Central memory CD4-positive, alpha-beta T cell (primary cell): ENCODE measurements at places on chromosomes 4 and X.

GRCh38 chrX:107630031-107630689, 1.9 kb downstream of the PRPS1 start:
- DNase-seq: no peak

DNA sequence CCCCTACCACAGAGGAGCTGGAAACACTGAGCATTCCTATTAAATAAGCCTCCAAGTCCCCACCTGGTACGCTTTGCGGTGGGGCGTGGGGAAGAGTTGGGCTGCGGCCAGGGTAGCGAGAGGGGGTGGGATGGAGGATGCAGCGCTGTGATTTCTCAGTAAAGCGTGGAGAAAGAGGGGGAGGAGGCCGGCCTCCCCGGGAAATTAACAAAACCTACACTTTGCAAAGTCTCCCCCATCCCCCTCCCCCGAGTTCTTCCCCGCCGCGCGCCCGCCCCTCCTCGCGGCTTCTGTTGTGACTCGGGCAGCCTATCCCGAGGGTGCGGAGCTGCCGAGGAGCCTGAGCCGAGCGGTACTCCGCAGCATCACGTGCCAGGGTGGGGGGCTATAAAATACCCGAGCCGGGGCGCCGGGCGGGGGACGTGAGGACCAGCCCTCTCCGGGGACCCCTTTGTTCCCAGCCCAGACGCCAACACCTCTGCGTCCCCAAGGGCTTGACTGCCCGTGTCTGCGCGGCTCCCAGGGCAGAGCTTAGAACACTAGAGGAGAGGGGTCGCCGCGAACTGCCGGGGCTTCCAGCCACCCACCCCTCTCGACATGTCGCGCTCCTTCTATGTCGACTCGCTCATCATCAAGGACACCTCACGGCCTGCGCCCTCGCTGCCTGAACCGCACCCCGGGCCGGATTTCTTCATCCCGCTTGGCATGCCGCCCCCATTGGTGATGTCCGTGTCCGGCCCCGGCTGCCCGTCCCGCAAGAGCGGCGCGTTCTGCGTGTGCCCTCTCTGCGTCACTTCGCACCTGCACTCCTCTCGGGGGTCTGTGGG, at the start of gene GSX2:
TSS of gene GSX2 (plus strand) at position 416 of the 827 bp plus-strand sequence. CDS start at position 598, 182 bp downstream.
- DNase-seq: no peak

GRCh38 chr4:109355835-109356234, 53.4 kb upstream of the COL25A1 start:
- no peak for DNase-seq

DNA sequence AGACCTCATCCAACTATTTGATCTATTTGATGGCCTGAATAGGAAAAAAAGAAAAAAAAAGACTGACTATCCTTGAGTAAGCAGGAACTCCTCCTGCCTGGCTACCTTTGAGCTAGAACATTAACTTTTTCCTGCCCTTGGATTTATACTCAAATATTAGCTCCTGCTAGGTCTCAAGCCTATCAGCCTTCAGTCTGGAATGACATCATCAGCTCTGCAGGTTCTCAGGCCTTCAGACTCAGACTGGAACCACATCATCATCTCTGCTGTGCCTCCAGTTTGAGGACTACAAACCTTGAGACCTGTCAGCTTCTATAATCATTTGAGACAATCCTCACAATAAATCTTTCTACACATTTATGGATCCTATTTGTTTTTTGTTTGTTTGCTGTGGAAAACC, 754.0 kb upstream of the SLIT2 start:
- no peak for DNase-seq

DNA sequence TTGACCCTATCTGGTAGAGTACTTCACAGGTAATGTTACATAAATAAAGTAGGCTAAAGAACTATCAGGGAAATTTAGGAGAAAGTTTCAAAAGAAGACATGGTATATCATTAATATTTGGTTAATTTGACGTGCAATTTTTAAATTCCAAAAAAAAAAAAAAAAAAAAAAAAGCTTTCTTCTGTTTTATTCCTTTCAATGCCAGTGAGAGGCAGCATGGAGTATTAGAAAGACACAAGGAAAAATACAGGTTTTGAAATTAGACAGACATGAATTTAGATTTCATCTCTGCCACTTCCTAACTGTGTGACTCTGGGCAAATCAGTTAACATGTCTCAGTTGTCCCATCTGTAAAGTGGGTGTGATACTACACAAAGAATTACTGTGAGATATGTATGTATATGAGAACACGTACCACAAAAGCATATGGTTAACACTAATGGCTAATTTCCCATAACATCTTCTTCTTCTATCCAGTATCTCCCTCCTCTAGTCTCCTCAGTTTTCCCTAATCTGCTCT, 132.5 kb downstream of the GPC3 start:
- DNase-seq: no peak

GRCh38 chr4:31620476-31620875, 900.3 kb downstream of the PCDH7 start:
- DNase-seq: no peak

DNA sequence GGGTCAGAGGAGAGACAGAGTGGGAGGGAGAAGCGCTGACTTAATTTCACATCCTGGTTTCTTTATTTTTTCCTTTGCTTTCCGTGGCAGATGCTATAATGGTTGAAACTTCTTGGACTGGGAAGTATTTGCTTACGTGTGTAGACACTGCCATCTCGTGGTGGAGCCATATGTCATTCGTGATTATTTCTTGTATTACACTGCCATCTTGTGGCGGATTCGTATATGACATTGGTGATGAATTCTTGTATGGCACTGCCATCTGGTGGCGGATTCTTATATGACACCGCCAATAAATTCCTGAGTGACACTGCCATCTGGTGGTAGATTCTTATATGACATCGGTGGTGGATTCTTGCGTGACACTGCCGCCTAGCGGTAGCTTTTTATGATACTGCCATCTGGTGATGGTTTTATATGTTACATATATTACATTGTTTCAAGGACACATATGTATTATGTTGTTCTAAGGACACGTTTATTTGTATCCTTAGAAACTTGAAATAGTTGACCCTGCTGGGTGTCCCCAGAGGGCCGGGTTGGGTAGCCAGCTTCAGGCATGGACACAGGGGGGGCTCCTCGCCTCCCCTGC, 37.3 kb upstream of the CLCN4 start:
- peak; percentile 82 for DNase-seq

GRCh38 chr4:40918330-40918729, 168.6 kb downstream of the NSUN7 start:
- no peak for DNase-seq

DNA sequence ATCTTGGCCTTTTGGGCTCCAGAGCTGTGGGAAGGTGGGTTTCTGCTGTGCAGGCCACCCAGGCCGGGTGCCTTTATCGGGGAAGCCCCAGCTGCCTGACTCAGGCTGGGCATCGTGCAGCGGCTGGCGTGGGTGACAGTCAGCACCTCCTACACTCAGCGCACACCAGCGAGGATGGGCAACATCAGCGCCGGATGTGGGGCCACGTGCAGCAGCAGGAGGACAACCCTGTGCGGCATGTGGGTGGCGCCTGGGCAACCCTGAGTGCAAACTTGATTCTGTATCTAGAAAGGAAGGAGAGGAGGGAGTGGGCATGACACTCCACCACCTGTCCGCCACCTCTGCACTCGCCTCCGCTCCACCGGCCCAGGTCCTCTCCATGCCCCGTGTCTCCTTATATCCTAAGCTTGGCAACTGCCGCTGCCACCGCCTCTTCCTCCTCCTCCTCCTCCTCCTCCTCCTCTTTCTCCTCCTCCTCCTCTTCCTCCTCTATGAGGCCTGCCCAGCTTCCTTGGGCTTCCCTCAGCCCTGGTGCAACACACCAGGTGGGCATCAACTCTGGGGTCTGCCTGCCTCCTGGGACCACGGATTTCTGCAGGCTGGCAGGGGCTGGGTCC, 107.4 kb upstream of the AFAP1 start:
- DNase-seq: no peak

DNA sequence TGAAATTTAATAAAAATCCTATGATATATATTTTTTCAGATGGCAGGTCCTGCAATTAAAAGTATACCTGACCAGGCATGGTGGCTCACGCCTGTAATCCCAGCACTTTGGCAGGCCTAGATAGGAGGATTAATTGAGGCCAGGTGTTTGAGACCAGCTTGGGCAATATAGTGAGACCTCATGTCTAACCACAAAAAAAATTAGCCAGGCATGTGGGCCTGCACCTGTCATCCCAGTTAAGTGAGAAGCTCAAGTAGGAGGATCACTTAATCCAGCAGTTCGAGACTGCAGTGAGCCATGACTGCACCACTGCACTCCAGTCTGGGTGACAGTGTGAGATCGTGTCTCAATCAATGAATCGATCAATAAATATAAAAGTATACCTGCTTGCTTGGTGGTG, 2.5 kb downstream of the OCIAD2 start:
- DNase-seq: no peak

GRCh38 chr4:171582961-171583581, 230.1 kb upstream of the GALNTL6 start:
- no peak for DNase-seq

DNA sequence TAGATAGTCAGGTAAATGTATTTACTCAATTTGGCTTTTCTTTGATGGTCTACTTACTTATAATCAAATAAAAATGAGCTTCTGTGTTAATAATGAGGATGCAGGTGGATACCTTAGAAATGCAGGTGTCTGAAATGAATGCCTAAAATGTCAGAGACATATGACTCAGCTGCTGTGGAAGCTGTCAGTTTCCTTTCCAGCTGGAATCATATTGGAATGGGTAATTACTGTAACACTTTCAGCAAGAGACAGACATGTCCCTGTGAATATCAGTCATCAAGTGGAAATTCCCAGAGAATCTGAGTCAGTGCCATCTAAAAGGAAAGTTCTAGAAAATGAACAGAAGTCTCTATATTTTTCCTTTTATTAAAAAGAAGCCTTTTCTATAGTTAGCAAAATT, 783.0 kb upstream of the AADAT start:
- no peak for DNase-seq

DNA sequence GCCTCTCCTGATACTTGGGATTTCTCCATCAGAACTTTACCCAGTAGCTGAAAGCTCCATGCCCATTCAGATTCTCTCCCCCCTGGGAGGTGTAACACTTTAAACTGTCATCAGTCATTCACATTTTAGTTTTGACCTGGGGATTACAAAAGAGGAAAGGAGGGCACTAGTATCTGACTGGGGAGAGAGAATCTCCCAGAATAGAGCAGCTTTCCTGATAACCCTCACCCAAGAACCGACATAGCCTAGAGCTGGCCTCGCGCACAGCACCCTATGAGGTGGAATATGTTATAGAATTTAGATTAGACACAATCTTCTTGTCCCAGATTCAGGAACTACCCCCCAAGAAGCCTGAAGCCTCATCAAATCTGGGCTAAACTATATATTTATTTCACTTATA, 950.2 kb upstream of the TENM3 start:
- DNase-seq: no peak

DNA sequence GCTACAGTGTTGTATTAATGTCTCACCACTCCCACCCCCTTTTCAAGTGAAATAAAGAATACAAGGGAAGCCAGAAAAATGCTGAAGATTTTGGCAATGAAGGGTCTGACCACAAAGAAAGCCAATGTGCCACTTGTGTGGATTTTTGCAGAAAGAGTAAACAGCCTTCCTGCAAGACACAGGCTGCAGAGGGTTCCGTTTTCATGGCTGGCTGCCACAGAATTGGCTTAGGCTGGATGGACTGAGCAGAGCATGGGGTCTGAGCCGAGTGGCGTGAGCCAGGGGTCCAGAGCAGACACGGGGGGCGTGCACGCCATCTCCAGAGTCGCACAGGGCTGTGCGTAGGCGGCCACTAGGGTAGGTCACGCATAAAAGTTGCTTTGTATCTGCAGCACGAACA, 69.2 kb downstream of the MTNR1A start:
- no peak for DNase-seq

GRCh38 chr4:147530723-147531122, 49.8 kb downstream of the EDNRA start:
- no peak for DNase-seq

DNA sequence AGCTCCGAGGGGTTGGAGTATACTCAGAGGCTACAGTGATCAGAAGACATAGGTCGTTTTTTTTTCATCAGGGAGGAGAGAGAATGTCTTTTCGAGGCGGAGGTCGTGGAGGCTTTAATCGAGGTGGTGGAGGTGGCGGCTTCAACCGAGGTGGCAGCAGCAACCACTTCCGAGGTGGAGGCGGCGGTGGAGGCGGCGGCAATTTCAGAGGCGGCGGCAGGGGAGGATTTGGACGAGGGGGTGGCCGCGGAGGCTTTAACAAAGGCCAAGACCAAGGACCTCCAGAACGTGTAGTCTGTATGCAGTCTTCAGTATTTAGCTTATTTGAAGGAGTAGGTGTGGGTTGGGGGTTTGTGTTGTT, 500 bp downstream of the GAR1 start:
- peak; percentile 54 for DNase-seq
